Activated naive CD8-positive, alpha-beta T cell treated with anti-CD3 and anti-CD28 coated beads, Interleukin-2, amount 10 ng/mL, durations not matched to agents 7 days and 5 days (primary cell): ENCODE measurements at places on chromosomes 6 and 20. TPM values are rescaled to one million over a fixed set of nuclear protein-coding genes. Genes with fewer than 3 reads are reported as not detected.

DNA sequence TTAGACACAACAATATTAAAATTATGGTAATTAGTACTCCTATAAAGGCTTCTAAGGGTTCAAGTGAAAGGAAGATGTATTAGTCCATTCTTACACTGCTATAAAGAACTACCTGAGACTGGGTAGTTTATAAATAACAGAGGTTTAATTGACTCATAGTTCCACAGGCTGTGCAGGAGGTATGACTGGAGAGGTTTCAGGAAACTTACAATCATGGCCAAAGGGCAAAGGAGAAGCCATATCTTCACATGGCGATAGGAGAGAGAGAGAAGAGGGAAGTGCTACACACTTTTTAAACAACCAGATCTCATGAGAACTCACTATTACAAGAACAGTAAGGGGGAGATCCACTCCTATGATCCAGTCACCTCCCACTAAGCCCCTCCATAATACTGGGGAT lies 52.9 kb downstream of the TINAG start:
- H3K4me3 ChIP-seq, result no peak overlapping the region
- no peak overlapping the region for H3K27ac ChIP-seq
- H3K4me1 ChIP-seq, result no peaks in the 10 kb centered on the region
- H3K27me3 ChIP-seq, result no peaks in the 10 kb centered on the region
- no peaks in the 10 kb centered on the region for H3K36me3 ChIP-seq

DNA sequence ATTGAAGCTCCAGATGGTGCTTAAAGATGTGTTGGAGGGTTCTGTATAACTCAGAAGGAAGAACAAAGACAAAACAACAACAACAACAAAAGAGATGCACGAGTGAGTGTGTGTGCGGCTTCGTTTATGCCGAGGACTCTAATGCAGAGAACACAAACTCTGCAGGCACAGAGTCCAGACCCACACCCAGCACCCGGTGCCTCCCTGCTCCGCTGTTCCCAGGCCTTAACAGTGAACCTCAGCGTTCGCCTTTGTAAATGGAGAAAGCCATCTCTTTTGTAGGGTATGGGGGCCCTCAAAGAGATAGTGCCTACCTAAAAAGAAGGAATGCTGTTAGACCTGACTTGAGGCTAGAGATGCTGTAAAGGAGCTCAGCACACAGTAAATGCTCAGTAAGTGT lies 243.3 kb downstream of the ERMARD start:
- peaks cover 22% of the 10 kb centered on the region for H3K4me1 ChIP-seq
- DNase-seq, result no peak
- H3K27me3 ChIP-seq, result no peaks in the 10 kb centered on the region
- H3K4me3 ChIP-seq, result no peak overlapping the region

Gene RAET1L
- total RNA-seq, result not detected

Gene CBLN4
- not detected for total RNA-seq

GRCh38 chr6:8057793-8058192 lies 6.4 kb downstream of the BLOC1S5 start:
- no peak overlapping the region for H3K4me3 ChIP-seq
- no peak overlapping the region for H3K27ac ChIP-seq
- peaks cover 17% of the 10 kb centered on the region for H3K36me3 ChIP-seq
- no peaks in the 10 kb centered on the region for H3K27me3 ChIP-seq
- DNase-seq, result no peak

DNA sequence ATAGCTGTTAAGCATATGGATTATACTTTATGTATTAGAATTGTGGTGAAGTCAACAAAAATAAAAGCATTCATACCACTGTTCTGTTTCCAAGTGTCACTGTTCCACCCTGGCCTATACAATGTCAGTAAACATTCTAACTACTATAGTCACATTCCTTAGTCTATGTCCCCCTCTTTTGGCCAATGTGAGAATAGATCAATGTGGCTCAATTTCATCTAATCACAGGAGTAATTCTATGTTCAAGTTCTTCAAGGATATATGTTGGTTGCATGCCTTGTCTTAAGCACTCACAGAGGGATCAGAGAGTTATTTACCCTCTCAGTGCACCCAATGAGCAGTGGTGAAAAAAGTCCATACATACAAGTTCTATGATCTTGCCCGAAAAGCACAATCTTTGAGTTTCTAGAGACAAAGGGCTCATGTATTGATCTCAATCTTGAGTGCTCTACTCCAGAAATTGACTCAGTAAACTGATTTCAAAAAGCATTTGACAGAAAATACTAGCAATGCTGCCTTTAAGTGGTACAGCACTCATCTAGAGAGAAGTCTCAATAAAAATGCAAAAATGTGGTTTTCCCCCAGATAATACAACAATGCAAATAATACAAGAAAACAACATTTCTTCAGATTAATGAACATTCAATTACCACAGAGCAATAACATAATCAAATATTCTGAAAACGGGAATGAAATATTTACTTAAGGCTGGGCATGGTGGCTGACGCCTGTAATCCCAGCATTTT lies 16.5 kb downstream of the SMLR1 start:
- H3K4me1 ChIP-seq, result peaks cover 8% of the 10 kb centered on the region
- no peaks in the 10 kb centered on the region for H3K27me3 ChIP-seq
- H3K27ac ChIP-seq, result no peak overlapping the region
- DNase-seq, result no peak
- H3K4me3 ChIP-seq, result no peak overlapping the region

DNA sequence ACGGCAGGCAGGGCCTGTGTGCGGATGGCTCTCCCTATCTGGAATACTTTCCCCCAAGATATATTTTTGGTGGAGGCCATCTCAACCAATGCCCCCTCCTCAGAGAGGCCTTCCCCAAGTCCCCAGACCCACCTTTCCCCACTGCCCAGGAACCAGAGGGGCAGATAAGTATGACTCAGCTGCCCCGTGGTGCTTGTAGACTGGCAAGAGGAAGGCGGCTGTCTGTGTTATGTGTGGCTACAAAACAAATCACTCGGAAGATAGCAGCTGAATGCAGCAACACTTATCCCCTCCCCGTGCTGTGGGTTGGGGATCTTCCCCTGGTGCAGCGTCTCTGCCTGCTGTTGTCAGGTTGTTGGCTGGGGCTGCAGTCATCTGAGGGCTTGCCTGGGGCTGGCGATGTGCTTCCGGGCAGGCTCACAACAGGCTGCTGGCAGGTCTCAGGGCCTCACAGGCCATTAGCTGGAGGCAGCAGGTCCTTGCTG lies 7.1 kb downstream of the NPEPL1 start:
- H3K36me3 ChIP-seq, result peaks cover 13% of the 10 kb centered on the region
- H3K27me3 ChIP-seq, result no peaks in the 10 kb centered on the region
- H3K4me1 ChIP-seq, result peaks cover 7% of the 10 kb centered on the region

- H3K4me3 ChIP-seq, result no peak overlapping the region
- peaks cover 8% of the 10 kb centered on the region for H3K4me1 ChIP-seq
- H3K27ac ChIP-seq, result no peak overlapping the region
- no peaks in the 10 kb centered on the region for H3K27me3 ChIP-seq
- peak; percentile 44 for DNase-seq
Observed at GRCh38 chr20:34473262-34473883, 42.8 kb upstream of the DYNLRB1 start.

Gene E2F1
- 68.4 TPM for total RNA-seq

Gene LMBRD1
- total RNA-seq, result 30.5 TPM

DNA sequence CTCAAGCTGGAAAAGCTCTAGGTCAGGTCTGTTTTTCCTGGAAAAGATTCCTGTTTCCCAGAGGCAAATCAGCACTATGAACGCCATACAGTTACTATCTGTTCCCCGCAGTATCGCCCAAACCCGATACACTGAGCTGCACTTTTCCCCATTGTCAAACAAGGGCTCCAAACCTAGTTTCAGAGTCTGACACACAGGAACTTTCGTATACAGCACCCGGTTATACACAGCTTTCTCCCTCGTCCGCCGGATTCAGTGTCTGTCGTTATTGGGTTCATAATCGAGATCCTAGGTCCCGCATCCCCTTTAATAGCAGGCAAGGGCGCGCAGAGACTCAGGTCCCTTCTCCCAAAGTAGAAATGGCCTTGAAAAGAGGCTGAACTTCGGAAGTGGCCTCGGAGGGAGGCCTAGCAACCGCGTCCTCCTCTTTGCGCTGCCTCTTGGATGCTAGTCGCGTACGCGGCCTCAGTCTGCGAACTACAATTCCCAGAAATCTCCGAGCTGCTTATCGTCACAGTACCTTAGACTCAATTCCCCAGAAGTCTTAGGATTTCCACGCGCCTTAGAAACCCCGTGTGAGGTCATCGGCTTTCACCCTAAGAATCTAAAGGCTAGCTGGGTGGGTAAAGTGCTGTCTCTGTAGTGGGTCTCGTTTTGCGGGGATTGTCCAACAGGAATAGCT lies 34.2 kb downstream of the ZNF391 start:
- no peak overlapping the region for H3K27ac ChIP-seq
- H3K4me1 ChIP-seq, result no peaks in the 10 kb centered on the region
- no peak for DNase-seq
- H3K27me3 ChIP-seq, result peaks cover 5% of the 10 kb centered on the region

DNA sequence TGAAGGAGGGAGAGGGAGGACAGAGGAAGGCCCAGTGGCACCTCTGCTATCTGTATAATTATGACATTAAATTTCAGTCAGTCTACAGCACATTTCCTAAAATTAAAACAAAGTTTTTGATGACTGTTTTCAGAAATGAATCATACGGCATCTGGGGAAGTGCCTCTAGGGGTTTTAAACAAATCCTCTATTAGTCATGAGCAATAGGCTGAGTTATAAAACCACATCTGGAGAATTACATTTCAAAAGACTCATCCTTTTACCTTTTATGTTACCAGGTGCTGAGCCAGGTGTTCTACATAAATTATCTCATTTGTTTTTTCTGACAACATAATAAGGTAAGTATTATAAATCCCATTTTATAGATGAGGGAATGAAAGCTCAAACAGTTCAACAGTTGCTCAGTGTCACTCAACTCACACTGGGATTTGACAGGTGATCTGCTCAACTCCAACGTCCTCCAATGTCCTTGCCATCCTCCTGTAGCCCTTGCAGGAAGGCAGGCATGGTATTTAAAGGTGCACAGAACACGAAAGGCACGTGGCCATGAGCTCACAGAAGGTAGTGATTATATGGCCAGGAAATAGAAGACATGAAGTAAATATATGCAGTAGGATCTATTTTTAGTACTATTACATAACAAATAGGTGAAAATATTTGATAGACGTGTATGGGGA lies 184.2 kb upstream of the MAN1A1 start:
- H3K4me1 ChIP-seq, result peaks cover 6% of the 10 kb centered on the region
- no peaks in the 10 kb centered on the region for H3K36me3 ChIP-seq
- H3K27me3 ChIP-seq, result peaks cover 2% of the 10 kb centered on the region
- H3K4me3 ChIP-seq, result no peak overlapping the region

DNA sequence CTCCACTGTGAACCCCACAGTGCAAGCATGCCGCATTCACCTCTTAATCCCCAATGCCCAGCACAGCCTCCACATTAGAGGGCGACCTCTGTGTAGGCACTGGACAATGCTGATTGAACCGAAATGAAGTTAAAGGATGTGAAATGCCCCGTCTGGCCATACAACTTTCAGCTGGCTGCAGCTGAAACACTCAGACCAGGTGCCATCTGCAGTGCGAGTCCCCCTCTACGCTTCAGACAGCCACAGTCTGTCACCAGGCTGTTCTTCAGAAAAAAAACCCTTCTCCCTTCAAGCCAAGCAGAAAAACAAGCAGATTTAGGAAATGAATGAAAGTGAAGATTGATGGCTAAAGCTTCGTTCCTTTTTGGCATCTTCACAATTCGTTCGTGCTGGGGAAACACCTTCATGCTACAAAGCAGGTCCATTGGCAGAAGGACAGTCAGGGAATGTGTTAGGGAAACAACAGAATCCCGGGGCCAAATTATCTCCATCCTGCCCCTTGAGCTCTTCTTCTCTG lies 44.7 kb downstream of the TNFAIP3 start:
- peaks cover 29% of the 10 kb centered on the region for H3K4me1 ChIP-seq
- H3K27me3 ChIP-seq, result no peaks in the 10 kb centered on the region
- peaks cover 6% of the 10 kb centered on the region for H3K36me3 ChIP-seq
- DNase-seq, result no peak
- peak overlapping the region; percentile 8 for H3K27ac ChIP-seq
- H3K4me3 ChIP-seq, result no peak overlapping the region

Gene VSTM2L
- not detected for total RNA-seq

DNA sequence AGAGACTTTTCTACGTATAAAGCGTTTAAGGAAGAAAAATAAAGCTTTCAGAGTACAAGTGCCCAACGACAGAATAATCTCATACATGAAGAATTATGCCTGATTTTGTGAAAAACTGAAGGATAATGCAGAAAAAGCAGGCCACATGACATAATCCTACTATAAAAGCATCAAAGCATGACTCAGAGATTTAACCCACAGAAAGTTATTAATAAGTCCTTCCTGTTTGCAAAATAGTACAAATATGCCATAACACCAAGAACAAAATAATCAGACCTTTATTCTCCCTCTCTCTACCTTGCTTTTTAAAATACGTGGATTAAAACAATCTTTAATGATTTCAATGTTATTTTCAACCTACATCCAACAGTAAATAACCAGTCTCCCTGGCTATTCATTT lies 118.6 kb upstream of the BCLAF1 start:
- no peaks in the 10 kb centered on the region for H3K36me3 ChIP-seq
- H3K27ac ChIP-seq, result no peak overlapping the region
- peaks cover 17% of the 10 kb centered on the region for H3K27me3 ChIP-seq
- DNase-seq, result no peak

Gene AP5S1
- total RNA-seq, result 11.1 TPM

DNA sequence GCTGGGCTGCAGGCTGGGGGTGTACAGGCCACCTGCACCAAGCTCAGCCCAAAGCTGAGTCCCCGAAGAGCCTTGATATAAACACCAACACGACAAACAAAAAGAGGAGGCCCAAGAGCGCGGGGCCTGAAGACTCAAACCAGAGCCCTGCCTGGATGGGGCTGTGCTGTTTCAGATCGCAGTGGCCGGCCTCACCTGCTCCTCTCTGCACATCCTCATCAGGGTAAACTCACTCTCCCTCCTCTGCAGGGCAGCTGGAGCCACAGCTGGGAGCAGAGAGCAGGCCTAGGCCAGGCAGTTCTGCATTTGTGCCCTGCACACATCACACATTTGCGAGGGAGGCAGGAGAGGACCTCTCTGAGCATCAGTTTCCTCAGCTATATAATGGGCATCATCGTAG lies 3.7 kb upstream of the RBM38 start:
- peaks cover 12% of the 10 kb centered on the region for H3K4me1 ChIP-seq
- peak; percentile 29 for DNase-seq
- no peaks in the 10 kb centered on the region for H3K36me3 ChIP-seq
- H3K27ac ChIP-seq, result no peak overlapping the region
- H3K27me3 ChIP-seq, result no peaks in the 10 kb centered on the region

Gene HLA-A
- 2,013 TPM for total RNA-seq
